ENCODE measurements at places on chromosomes 2 and 18.

DNA sequence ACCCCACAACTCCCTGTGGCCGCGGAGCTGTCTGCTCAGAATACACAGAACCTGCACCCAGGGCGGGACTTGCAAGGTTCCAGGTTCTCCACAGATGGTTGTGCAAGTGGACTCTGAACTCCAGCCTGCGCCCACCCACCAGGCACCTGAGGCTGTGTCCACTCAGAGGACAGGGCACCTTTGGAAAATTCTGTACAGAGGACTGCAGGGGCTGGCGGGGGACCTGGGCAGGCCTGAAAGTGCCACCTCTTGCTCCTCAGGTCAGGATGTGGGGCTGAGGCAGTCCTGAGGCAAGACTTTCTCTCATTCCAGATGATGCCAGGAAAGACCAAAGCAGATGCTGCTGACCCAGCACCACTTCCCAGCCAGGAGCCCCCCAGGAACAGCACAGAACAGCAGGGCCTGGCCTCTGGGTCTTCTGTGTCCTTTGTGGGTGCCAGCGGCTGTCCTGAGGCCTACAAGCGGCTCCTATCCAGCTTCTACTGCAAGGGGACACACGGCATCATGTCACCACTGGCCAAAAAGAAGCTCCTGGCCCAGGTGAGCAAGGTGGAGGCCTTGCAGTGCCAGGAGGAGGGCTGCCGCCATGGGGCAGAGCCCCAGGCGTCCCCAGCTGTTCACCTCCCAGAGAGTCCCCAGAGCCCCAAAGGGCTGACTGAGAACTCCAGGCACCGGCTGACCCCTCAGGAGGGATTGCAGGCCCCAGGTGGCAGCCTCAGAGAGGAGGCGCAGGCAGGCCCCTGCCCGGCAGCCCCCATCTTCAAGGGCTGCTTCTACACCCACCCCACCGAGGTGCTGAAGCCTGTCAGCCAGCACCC lies 14.4 kb downstream of the ARID5A start:
- DNase-seq: no peak

DNA sequence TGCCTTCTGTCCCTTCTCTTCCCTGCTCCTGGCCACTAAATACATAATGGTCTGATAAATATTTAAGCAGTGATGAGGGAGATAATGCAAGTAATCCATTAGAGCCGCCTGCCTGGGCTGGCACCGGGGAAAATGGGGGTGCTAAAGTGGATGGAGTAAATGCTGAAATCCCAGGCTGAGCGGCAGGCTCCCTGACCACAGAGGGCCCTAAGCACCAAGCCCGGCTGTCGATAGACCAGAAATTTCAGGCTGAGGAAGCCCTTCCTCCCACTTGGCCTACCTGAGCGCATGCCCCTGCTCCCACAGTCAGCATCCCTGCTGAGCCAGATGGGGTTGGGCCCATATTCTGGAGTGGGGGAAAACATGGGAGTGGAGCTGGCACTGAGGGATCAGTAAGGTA lies 197.5 kb upstream of the SKOR2 start:
- no peak for DNase-seq

GRCh38 chr2:189465076-189465475 lies 23.8 kb downstream of the WDR75 start:
- DNase-seq: no peak

GRCh38 chr2:230042195-230042594 lies 26.5 kb downstream of the SLC16A14 start:
- DNase-seq: no peak

DNA sequence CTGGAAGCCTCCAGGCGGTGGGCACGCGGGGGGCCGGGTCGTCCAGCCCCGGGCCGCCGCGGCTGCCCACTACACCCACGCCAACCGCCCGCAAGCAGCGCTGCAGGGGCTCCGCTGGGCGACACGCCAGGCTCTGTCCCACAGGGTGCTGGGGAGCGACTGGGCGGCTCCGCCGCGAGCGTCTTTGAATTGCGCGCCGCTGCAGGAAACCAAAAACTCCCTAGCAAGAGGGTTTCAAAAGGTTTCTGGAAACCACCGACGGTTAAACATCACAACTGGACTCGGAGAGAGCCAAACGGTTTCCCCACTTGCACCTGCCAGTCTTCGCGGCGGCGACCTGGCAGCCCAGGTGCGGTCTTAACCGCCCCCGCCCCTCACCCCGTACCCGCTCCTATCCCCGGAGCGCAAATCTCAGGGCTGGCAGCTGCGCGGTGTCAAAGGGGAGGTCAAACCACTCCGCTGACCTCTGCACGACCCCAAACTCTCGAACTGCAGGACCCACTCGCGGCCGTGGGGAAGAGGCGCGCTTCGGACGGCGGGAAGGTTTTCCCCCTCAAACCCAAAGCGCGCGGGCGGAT lies 1.0 kb downstream of the CXCR4 start:
- no peak for DNase-seq

DNA sequence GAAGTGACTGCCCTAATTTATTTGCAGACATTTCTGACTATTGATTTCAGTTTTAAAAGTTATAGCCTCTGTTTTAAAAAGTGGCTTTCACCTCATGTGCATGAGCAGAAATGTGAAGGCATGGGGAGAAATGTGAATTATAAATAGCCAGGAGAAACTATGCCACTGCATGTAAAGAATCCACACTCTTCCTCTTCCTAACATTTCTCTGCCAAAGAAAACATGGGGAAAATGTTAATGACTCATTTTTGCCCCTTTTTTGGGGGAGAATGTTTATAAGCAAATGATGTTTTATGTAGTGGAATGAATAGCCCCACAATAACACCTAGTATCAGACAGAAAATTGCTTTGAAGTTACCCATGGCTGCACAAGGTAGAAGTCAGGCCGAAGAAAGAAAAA lies 249.0 kb upstream of the TANK start:
- no peak for DNase-seq

GRCh38 chr2:240420206-240421104 lies 15.0 kb upstream of the GPC1 start:
- DNase-seq: no peak

- no peak for DNase-seq
These were observed 66.4 kb upstream of the RAB6C start for GRCh38 chr2:129912871-129913694.

DNA sequence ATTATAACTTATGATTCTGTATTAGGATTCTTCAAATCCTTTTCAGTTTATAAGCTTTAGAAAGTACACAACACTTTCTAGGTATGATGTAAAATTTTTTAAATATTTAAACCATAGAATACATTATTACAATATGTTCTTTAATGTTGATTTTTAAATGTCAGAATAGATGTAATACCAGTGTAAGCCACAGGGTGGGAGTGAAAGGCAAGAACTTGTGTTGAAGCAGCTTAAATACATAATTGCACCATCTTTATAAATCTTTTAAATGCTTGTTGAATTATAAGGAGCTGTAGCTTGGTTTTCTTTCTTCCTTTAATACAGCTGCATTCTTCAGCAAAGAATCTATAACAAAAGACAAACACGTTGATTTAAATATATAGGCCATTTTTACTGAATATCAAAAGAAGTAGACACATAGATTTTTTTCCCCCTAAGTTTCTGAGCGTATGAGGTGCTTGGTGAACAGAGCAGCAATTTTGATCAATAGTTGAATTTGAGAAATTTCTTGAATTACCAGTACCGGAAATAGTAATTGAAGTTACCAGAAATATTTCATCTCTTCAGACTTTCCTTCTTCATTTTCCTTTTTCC lies 63.0 kb downstream of the TANK start:
- DNase-seq: no peak

GRCh38 chr2:121092095-121092494 lies 192.9 kb downstream of the TFCP2L1 start:
- DNase-seq: no peak

- no peak for DNase-seq
These were observed 1923.6 kb upstream of the PIK3C3 start for GRCh38 chr18:40031435-40031834.

GRCh38 chr18:2978661-2979106 lies 34.3 kb downstream of the LPIN2 start:
- no peak for DNase-seq

GRCh38 chr18:5430131-5430530 lies 113.7 kb downstream of the EPB41L3 start:
- no peak for DNase-seq

DNA sequence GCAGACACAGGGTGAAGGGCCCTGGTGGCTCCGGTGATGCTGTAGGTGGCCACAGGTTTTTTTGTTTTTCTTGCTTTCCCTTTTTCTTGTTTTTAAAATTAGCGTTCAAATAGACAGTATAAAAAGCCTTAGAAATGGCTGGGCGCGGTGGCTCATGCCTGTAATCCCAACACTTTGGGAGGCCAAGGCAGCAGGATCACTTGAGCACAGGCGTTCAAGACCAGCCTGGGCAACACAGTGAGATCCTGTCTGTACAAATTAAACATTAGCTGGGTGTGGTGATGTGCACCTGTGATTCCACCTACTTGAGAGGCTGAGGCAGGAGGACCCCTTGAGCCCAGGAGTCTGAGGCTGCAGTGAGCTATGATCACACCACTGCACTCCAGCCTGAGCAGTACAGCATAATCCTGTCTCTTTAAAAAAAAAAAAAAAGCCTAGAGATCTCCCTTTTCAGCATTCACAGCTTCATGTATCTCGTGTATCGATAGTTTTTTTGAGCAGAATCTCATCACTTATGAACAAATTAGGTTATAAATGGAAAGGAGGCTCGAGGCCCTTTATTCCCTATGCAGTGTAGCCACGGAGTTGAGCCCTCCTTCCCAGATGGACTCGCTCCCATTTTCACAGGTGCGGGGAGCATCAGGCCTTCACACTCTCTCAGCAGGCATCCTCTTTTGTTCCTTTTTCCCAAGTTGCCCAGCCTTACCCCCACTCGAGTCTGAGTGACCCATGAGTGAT lies 50.8 kb downstream of the EMILIN2 start:
- DNase-seq: no peak

GRCh38 chr2:217051416-217051815 lies 191.6 kb upstream of the TNP1 start:
- DNase-seq: no peak

- no peak for DNase-seq
These were observed 19.9 kb downstream of the TTC32 start for GRCh38 chr2:19881908-19882265.

DNA sequence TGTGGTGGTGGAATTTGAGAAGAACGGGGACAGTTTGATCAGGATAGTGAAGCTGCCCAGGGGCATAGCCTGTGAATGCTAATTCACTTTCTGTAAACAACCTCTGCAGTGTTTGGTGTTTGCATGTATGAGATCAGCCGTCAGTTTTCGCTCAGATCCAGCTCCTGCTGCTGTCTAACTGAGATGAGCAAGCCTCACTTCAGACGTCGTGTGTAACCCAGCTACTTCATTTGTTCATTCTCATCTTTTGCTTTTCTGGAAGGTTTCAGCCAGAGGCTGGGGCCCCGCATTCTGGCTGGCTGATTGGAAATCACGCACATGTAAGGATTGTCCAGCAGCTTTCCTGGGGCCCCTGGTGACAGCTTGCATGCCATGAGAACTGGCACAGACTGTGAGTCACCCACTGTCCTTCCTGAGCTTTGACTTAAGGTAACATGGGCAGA lies 48.9 kb downstream of the LDLRAD4 start:
- DNase-seq: no peak

DNA sequence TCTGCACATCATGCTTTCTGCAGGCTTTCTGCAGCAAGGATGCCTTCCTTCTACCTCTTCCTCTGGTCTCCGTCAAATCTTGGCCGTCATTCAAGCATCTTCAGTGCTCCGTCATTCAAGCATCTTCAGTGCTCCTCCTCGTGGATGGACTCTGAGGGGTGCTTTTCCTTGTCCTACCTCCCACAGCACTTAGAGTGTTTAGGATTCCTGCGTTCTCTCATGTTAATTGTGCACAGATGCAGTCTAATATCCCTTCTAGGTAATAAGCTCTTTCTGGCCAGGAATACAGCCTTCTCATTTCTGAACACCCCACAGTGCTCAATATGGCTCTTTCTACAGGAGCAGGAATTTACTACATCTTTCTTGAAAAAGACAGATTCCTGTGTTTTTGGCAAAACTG lies 59.8 kb downstream of the ZNF236 start:
- DNase-seq: no peak

DNA sequence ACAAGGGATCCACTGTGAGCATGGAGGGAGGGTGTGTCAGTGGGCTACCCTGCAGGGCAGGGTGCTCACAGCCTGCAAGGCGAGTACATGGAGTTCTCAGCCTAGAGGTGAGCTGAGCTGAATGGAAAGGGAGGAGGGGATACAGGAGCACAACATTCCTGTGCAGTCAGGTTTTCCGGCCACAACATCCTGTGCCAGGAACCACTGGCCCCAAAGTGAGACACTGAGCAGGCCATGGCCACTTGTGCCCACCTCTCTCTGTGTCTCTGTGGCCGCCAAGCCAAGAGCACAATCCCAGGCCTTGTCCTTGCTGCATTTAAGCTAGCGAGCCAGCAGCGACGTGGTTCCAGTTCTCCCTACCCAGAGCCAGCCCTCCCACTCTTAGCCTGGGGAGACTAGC lies 6.1 kb downstream of the DOK1 start:
- no peak for DNase-seq

GRCh38 chr2:88838165-88838635 lies 146.7 kb downstream of the RPIA start:
- no peak for DNase-seq

DNA sequence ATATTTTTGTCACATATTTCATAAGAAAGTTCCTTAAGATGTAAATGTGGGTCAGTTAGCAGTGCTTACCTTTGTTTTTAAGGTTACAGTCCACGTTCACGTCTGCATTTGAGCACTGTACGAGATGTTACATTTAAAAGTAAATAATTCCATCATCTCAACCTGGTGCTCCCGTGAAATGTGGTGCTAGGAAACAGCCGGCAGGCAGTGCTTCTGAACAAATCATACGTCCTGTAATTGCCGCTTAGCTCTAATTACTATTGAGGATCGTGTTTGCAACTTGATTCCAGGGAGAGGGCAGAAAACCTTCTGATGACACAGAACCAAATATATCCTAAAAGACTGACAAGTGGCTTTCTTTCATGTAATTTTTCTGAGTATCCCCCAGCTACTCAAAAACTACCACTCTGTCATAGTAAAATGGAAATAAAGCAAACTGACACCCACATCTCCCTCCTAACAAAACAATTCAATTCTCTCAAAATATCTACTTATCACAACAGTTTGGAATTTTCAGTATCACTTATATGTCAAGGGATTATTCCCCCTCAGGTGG lies 297.8 kb upstream of the SESTD1 start:
- DNase-seq: no peak

DNA sequence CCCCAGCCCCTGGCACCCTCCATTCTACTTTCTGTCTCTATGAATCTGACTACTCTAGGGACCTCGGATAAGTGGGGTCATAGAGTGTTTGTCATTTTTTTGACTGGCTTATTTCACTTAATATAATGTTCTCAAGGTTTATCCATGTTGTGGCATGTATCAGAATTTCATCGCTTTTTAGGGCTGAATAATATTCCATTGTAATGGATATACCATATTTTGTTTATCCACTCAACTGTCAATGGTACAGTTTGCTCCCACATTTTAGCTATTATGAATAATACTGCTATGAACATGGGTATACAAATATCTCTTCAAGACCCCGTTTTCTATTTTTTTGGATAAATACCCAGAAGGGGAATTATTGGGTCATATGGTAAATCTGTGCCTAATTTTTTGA lies 7.4 kb downstream of the TRAF3IP1 start:
- DNase-seq: no peak

All from activated CD8-positive, alpha-beta memory T cell treated with anti-CD3 and anti-CD28 coated beads for 4 hours (primary cell).